ENCODE measurements at places on chromosomes 4 and X.
A peak's percentile ranks its signal among the peaks of the same experiment; 100 is the strongest.

GRCh38 chr4:140019619-140020347, 134.2 kb downstream of the MAML3 start:
- DNase-seq: no peak

- DNase-seq: no peak
Measured at GRCh38 chr4:6377626-6378492, 94.6 kb downstream of the PPP2R2C start.

DNA sequence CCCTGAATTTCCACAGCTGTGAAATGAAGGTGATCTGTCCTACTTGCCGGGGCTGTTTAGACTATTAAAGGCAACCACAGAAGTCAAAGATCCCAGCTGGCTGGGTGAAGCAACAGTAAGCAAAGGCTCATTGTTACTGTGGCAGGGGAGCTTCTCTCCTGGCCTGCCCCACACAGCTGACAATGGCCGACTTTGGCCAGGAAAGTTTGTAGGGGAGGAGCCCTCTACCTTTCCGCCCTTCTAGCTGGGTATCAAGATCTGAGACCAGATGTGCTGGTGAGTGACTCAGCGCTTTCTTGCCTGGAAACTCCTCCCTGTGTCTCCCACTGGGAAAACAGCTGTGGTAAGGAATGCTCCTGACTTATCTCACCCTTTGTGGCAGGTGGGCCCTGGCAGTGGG, 21.1 kb downstream of the RASSF6 start:
- no peak for DNase-seq

DNA sequence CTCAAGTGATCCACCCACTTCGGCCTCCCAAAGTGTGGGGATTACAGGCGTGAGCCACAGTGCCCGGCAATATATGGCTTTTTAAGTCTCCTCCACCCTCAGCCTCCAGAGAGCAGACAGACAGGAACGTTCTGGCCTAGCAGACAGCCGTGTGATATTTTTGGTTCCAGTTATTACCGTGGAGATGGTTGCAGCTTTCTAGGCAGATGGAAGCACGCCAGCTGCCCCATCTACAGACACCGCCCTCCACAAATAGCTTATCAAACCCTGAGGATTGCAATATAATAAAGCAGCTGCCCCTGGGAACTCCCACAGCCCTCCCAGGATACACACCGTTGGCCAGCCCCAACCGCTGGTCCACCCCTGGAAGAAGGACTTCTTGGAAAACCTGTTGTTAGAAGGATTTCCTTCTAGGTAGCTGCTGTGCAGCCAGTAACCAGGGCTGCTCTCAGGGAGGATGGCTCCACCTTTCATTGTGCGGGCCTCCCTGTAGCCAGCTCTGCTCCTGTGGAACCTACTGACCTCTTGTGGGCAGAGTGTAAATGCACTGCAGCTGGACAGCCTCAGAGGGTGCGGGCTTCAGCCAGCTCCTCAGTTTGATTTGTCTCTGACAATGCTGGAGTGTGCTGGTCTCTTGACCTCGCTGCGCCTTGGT, 44.0 kb downstream of the SLC25A5 start:
- DNase-seq: no peak

- DNase-seq: no peak
Measured at GRCh38 chr4:101858641-101859040, 68.1 kb downstream of the BANK1 start.

GRCh38 chr4:156638334-156638733, 333.3 kb downstream of the PDGFC start:
- no peak for DNase-seq

GRCh38 chr4:174324236-174324635, 40.5 kb downstream of the CEP44 start:
- no peak for DNase-seq

DNA sequence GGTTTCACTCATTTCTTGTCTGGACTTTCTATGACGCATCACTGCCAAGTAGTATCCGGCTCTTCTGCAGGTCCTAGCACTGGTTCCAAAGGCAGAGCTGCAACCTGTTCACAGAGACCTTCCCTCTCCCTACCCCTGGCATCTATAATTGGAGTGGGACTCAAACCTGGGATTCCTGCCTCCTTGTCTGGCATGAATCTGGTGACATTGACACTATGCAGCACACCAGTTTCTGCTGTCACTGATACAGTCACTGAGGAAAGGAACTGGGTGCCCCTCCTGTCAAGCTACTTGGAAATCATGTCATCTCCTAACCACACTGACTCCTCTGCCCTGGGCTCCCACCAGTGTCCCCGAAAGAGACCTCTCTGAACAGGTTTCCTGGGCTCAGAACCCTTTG, 33.1 kb upstream of the EFNB1 start:
- no peak for DNase-seq

GRCh38 chr4:48067536-48067935, 51.0 kb downstream of the NIPAL1 start:
- DNase-seq: no peak

GRCh38 chr4:74366367-74366911, 1.5 kb downstream of the EREG start:
- no peak for DNase-seq

GRCh38 chrX:100405424-100405823, 4.6 kb downstream of the PCDH19 start:
- DNase-seq: no peak

DNA sequence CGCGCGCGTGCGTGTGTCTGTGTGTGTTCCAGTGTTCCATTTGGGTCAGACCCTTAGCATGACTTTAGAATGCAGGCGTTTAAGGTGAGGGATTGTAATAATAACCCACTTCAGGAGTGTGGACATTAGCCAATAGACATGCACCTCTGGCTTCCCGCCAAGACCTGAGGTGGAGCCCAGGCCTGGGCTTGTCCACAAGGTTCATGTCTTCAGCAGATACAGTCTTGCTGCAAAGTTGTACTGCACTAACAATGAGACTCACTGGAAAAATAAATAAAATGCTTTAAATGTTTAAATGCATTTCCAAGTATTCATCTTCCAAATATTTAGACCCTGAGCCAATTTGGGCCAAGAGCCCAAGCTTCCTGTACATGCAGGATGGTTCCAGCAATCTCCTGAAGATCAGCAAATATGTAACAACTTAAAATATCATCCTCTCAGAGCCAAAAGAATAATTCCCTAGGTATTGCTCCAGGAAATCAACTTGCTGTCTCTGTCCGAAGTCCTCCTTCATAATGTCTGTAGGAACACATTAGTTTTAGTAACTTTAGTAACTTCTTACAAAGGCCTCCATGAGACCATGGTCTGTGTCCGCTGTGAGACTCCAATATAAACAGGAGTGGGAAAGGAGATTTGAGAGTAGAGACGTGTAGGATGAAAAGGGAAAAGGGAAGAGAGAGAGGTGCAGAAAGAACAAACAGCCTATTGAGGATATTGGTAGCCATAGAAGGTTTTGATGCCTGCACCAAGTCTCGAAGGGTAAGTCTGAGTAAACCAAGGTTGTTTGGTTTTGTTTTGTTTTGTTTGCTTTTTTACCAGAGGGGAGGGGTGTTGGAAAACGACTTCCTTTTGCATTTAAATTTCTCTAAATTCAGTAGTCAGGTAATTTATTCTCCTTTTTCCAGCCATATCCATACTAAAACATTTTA, 98.5 kb upstream of the KLF3 start:
- DNase-seq: no peak

DNA sequence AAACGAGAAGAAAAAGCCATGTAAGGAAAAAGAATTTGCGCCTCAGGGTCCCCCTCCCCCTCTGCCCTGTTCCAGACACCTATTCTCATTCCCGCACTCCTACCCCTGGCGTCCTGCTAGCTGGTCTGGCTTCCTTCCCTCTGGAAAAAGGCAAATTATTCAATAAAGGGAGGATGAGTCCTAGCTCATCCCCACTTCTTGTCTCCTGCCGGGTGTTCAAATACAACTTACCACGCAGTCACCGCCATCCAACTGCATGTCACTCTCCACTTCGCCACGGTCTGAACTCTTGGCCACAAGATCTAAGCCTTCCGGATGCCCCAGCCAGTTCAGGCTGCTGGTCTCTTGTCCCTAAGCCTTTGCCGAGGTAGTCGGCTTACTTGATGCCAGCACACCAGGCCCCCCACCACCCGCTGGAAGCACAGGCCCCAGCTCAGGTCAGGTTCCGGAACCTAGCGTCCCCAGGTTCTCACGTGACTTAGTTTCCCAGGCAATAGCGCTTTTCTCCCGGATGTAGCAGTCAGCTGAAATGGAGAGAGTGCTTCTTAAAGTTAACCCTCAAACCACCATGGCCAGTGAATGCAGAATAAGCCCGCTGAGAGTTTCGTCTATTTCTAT, 209.6 kb upstream of the SPIN4 start:
- DNase-seq: peak; percentile 16

DNA sequence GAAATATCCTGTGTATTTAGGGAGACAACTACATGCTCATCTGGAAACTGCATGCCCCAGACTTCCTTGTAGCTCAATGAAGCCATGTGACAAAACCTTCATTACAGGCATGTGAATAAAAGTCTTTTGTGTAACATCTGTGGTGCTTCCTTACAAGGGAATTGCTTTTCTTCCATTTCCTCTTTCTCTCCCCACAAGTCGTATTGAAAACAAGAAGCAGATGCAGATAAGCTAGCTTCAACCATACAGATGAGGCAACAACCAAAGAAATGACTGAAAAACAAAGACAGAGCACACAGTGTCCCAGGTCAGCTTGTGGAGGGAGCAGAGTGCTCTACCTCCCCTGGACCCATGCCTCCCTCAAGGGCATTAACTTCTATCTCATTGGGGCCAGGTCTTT, 115.8 kb upstream of the INPP4B start:
- DNase-seq: no peak

GRCh38 chr4:19241895-19242294, 1009.8 kb upstream of the SLIT2 start:
- no peak for DNase-seq

- no peak for DNase-seq
Measured at GRCh38 chr4:109434007-109434971, 674 bp downstream of the SEC24B start.

DNA sequence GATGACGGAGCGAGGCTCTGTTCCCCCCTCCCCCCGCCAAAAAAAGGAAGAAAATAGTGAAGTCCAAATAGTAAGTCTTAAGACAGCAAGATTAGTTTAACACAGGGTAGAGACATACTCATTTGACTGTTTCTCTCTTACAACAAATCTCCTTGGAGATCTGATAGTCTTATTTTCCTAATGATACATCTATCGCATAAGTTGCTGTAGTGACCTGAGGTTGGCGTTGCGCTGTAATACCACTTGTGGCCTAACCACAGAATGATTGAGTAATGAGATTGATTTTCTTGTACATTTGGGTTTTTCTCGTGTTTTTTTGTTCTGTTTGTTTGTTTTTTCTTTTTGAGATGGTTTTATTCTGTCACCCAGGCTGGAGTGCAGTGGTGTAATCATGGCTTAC, 27.2 kb downstream of the OCIAD1 start:
- DNase-seq: no peak

- no peak for DNase-seq
Measured at GRCh38 chr4:116531026-116531425, 554.4 kb downstream of the TRAM1L1 start.

DNA sequence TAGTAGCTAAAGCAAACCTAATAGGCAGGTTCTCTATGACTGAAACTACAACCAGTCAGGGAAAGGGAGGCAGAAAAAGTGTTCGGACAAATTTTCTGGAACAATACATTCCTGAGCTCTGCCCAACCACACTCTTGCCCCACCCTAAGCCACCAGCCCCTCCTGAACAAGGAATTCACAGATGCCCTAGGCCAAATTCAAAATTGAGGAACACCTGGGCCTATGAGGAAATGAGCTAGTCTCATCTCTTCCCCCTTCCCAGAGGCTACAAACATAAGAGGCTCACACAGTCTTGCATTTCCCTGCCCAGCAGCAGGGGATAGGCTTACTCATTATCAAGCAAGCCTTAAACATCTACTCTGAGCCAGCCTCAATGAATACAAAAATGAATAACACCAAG, 284.7 kb downstream of the ZNF674 start:
- no peak for DNase-seq

DNA sequence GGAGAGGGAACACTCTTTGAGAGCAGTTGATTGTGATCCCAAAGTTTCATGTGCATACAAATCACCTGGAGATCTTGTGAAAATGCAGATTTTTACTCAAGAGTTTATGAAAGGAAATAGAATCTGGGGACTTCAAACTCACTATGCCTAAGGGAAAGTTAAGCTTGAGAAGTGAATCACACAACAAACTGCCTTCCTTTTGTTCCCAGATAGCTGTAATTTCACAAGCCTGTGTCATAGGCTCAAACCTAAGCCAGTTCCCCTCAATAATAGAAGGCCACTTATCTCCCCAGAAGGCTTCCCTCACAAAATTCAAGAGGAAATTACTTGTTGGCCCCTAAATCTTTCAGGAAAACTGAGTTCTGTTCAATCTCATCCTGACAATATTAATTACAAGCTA, 132.8 kb upstream of the MAGEB16 start:
- DNase-seq: no peak

- DNase-seq: no peak
Measured at GRCh38 chr4:163350672-163351071, 7.0 kb downstream of the NPY5R start.

DNA sequence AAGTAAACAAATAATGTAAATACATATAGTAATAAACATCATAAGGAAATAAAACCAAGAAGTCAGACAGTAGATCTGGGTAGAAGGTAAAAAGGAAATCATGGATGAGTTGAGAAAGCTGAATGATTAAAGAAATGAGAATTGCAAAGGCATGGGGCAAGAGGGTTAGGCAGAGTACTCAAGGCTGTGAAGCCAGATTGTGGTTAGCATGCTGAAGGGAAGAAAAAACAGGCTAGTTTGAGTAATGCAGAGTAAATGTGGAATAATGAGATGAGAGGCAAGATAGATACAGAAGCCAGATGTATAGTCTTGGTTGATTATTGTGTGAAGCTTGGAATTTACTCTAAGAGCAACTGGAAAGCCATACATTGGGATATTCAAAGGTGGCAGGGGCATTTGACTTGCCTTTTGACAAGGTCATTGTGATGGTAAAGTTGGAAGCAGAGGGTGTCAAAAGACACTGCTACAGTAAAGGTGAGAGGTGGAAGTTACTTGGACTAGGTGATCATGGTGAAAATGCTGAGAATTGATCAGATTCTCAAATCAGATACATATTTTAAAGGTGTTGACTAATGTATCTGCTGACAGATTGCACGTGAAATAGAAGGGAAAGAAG, 307.0 kb downstream of the FSTL5 start:
- DNase-seq: no peak

- DNase-seq: no peak
Measured at GRCh38 chr4:159855731-159856130, 752.9 kb downstream of the RAPGEF2 start.

- DNase-seq: no peak
Measured at GRCh38 chr4:118774321-118774720, 61.6 kb downstream of the SEC24D start.
